ENCODE measurements at places on chromosomes 5 and 9. TPM values are rescaled to one million over a fixed set of nuclear protein-coding genes. Genes with fewer than 3 reads are reported as not detected.

PPP1R2B gene
- 0.19 TPM for total RNA-seq

PCDHGA1 gene
- total RNA-seq, result 0.33 TPM

SV2C gene
- not detected for total RNA-seq

POLK gene
- total RNA-seq, result 65.0 TPM

CD274 gene
- total RNA-seq, result 17.7 TPM

FAM221B gene
- not detected for total RNA-seq

SLC34A3 gene
- total RNA-seq, result not detected

C1QTNF3 gene
- 0.51 TPM for total RNA-seq
